ENCODE measurements at places on chromosomes 2 and 18.

DNA sequence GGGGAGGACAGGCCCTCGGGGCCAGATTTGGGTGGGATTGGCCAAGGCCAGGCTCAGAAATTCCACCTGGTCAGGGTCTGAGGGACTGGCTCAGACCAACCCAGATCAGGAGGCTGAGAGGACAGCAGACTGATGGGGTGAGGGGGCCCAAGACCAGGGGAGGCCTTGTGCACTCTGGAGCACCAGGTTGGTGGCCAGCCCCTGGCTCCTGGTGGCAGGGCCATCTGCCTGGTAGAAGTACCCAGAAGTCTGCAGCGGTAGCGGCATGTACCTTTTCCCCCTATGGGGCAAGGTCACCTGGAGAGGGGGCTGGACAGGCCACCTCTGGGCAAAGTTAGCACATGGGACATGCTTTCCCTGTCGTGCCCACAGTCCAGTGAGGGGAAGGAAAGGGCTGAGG is 21.2 kb upstream of the ODC1 start:
- DNase-seq = no peak

GRCh38 chr2:96506907-96507240 is 1.7 kb upstream of the NEURL3 start:
- peak; percentile 20 for DNase-seq

DNA sequence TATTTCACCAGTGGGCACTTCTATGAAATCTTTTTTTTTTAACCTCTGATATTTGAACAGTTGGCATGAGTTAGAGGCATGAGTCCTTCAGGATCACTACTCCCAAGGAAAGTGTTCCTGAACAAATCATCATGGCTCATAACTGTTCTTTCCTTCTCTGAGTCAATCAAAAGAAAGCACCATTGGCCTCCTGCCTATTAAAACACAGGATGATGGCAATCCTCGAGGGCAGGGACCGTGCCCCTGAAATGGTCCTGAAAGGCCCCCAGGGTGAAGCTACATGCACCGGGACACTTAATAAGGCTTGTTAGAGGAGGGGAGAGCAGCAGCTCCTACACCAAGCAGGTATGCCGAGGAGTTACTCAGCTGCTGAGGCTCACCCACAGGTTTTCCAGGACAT is 43.5 kb downstream of the SLC14A2 start:
- DNase-seq = no peak

DNA sequence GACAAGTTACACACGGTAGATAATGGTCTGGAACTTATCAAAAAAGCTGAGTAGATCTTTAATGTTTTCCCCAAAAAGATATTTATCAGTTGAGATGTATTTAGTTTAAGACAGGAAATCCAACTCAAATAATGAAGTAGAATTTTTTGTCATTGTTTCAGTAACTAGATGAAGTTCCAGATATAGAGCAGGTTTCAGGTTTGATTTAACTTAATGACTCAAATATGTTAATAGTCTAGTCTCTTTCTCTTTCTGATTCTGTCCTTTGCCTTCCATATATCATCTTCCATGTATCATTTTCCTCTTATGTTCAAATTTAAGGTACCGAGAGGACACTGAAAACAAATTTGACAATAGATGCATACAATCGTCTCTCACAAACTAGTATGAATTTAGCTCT is 23.6 kb upstream of the DOCK10 start:
- no peak for DNase-seq

DNA sequence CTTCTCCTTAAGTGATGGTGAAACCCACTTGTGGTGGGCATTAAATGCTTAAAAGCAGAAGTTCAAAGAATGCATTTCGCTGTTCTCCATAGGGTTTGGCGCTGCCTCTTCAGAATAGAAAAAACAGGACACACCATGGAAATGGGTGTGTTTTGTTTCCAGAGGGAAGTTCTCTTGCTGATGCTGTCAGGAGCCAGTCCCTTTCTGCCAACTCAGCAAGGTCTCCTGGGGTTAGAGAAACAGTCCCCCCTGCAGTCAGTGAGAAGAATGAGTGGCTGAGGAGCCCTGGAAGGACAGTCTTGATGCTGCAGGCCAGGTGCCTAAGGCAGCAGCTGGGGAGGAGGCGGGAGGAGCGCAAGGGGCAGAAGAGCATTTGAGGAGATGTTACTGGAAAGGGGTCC is 37.8 kb upstream of the ASAP2 start:
- DNase-seq = no peak

DNA sequence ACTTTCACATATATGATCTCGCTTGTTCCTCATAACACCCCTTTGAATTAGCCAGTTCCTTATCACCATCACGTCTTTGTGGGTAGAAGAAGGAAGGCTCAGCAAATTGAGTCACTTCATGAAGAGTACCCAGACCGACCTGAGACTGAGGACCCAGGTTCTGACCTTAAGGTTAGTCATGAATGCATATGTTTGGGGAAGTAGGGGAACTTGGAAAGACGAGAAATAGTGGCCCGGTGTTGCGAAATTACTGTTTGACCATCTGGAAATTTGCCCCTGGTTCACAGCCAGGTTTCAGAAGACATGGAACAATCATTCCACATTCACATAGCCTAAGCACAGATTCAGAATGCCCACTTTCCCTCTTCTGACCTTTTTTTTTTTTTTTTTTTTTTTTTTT is 59.8 kb downstream of the MEIS1 start:
- no peak for DNase-seq
